ENCODE measurements at places on chromosomes 3 and 15.

GRCh38 chr3:172673210-172673679 is 37.6 kb downstream of the NCEH1 start:
- peak; percentile 54 for DNase-seq

GRCh38 chr3:24475925-24476324 is 18.7 kb downstream of the THRB start:
- DNase-seq: no peak

- no peak for DNase-seq
Observed at GRCh38 chr3:45343947-45344346, 44.4 kb upstream of the LARS2 start.

DNA sequence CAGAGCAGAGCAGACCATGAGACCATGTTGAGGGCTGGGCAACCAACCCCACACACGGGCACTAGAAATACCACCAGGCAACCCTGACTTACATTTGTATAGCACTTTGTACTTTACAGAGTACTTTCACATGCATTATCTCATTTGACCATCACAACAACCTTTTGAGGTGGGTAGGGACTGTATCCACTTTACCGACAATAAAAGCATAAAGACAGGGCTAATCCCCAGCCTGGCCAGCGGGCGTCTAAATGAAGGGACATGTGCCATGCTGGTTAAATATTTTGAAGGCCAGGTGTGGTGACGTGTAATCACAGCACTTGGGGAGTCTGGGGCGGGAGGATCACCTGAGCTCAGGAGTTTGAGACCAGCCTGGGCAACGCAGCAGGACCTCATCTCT is 23.6 kb downstream of the RASGRP1 start:
- no peak for DNase-seq

DNA sequence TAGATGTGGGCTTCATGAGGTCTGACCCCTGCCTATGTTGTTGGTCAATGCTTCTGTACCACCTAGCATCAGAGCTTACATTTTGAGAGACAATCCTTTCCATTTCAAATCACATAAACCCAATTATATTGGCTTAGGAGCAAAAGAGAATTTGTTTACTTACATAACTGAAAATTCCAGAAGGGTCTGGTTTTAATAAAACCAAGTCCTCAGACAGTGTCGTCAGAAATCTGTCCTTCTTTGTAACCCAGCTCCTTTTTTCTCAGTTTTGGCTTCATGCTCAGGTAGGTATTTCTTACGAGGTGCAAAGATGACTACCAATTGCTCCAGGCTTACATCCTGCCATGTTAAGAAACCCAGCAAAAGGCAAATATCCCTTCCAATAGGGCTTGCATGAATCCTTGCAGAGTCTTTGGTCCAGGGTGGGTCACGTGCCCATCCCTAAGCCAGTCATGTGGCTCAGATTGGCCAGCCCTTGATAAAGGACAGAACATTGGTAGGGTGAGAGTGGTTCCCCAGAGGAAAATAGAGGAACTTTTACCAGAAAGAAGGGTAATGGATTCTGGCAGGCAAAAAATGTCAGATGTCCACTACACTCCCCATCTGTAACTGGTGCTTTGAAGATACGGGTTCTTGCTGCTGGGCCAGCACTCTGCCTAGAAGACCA is 50.2 kb upstream of the VILL start:
- DNase-seq: no peak

GRCh38 chr3:175335229-175335628 is 476.1 kb downstream of the NAALADL2 start:
- no peak for DNase-seq

GRCh38 chr3:102329066-102329465 is 105.7 kb upstream of the ZPLD1 start:
- DNase-seq: no peak

GRCh38 chr3:16373341-16373946 is 108.4 kb downstream of the OXNAD1 start:
- DNase-seq: no peak

GRCh38 chr3:60333710-60334109 is 917.5 kb downstream of the FHIT start:
- DNase-seq: no peak

- no peak for DNase-seq
Observed at GRCh38 chr3:172085557-172085895, 46.1 kb downstream of the FNDC3B start.

GRCh38 chr3:111809186-111809585 is 49.9 kb upstream of the PHLDB2 start:
- DNase-seq: no peak

DNA sequence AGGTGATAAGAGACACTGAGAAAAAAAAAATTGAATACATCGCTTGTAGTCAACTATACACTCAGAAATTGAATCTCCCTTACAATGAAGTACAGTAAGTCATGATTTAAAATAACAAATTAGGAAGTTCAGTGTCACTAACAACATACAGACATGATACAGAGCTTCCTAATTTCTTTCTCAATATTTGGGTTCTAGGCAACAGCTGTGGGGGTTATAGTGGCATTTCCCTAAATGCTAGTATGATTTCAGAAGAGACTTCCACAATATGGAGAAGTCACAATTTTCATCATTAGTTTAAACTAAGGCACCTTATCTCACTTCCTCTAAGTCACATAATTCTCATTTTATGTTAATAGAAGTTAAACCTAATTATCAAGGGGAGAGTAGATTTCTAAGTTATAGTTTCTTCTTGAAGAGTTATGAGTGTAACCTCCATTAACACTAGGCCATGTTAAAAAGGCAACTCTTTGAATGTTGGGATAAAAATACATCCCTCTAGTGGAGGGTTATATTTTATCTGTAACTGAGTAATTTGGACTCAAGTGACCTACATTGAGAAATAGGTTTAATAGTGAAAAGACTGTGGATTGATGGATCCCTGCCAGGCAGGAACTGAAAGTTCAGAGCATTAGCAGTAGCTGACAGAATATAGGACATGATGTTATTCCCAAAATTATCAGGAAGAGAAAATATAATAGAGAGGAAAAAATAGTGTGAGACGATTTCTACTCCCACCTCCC is 286.0 kb upstream of the SUCLG2 start:
- DNase-seq: no peak

- DNase-seq: no peak
Observed at GRCh38 chr3:23488618-23489017, 285.5 kb downstream of the UBE2E2 start.

Data from stimulated activated naive CD8-positive, alpha-beta T cell treated with anti-CD3 and anti-CD28 coated beads, Interleukin-15, amount 100 ng/mL, for 72 hours (primary cell).